ENCODE measurements at places on chromosomes 7 and 10. TPM values are rescaled to one million over a fixed set of nuclear protein-coding genes. Genes with fewer than 3 reads are reported as not detected.

Gene HOXA10
- 12.6 TPM for total RNA-seq

Gene CPXM2
- not detected for total RNA-seq

Gene EN2
- total RNA-seq = not detected

Gene TAS2R5
- 1.00 TPM for total RNA-seq

Gene GIGYF1
- 23.5 TPM for total RNA-seq

Gene MBL2
- total RNA-seq = not detected
